ENCODE measurements at places on chromosomes 3 and 15.
A peak's percentile ranks its signal among the peaks of the same experiment; 100 is the strongest.

DNA sequence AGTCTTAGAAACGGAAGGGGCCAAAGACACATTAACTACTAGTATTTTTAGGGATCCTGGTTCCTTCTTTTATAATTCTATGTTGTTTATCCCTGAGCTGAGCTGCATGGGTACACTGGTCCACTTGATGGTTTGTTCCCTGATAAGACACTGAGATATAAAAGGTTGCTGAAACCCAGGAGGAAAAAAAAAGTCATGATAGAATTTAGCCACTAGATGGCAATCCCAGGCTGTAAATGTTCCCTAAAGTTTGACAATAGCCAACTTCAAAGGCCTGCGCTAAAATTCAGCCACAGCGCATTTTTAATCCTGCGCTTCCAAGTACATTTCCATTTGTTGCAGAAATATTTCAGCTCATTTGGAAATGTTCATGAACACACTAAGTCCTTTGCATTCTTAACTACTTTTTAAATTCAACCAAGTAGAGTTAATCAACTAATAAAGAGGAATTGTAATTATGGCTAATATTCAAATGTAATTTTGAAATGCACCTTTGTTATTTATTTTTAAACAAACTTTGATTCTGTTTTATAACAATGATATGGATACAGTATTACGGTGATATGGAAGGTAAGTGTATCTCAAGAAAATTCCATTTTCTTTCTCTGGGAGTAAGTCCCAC, 249.3 kb upstream of the FEZF2 start:
- DNase-seq, result peak; percentile 28

GRCh38 chr3:190532731-190533203, 18.9 kb downstream of the IL1RAP start:
- DNase-seq, result no peak

DNA sequence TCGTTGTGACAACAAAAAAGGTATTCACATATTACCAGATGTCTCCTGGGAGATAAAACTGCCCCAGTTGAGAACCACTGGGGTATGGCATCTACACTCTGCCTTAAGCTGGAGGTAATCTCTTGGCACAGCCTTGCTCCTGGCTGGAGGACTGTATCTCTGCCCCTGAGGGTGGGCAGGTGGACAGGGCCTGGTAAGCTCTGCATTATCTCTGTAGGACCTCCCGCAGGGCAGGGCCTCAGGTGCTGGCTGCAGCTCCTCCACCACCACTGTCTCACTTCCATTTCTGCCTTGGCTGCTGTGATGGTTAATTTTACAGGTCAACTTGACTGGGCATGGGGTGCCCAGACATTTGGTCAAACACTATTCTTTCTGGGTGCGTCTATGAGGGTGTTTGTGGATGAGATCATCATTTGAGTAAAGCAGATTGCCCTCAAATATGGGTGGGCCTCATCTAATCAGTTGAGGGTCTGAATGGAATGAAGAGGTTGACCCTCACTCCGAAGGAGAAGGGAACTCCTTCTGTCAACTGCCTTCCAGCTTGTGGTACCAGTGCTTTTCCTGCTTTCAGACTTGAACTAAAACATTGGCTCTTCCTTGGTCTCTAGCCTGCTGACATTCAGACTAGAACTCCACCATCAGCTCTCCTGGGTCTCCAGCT, 9.8 kb upstream of the RHCG start:
- DNase-seq, result no peak

- no peak for DNase-seq
These were observed 13.3 kb upstream of the IL16 start for GRCh38 chr15:81183439-81183775.

DNA sequence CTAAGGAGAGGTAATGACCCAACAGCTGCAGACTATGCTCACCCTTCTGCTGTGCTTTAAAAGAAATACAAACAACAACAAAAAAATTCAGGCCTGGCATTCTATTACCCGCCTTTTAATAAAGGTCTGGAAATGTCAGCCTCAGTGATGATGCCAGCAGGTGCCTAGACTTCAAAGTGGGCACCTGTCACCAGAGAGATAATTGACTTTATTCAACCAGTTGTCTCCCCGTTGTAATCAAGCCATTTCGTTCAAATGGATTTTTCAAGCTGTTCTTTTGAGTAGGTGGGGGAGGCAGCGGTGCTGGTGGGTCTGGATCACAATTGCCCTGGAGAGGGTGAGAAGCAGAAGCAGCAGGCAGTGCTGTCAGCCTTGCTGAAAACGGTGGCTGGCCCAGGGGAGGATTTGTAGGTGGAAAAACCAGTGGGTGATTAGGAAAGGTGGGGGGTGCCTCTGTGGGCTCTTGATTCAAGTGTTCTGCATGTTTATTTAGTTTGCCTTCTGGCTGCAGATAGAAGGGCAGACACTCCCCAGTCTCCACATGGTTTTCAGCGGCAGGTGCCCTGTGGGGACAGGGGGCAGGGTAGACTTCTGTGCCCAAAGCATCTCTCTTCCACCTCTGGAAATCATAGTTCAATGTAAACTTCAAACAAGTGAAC, 300.2 kb upstream of the SLCO3A1 start:
- DNase-seq, result no peak

GRCh38 chr3:67196677-67197076, 198.6 kb downstream of the KBTBD8 start:
- DNase-seq, result no peak

GRCh38 chr3:168049367-168049974, 46.3 kb downstream of the GOLIM4 start:
- no peak for DNase-seq

GRCh38 chr3:13717222-13717895, 162.5 kb downstream of the WNT7A start:
- DNase-seq, result no peak

DNA sequence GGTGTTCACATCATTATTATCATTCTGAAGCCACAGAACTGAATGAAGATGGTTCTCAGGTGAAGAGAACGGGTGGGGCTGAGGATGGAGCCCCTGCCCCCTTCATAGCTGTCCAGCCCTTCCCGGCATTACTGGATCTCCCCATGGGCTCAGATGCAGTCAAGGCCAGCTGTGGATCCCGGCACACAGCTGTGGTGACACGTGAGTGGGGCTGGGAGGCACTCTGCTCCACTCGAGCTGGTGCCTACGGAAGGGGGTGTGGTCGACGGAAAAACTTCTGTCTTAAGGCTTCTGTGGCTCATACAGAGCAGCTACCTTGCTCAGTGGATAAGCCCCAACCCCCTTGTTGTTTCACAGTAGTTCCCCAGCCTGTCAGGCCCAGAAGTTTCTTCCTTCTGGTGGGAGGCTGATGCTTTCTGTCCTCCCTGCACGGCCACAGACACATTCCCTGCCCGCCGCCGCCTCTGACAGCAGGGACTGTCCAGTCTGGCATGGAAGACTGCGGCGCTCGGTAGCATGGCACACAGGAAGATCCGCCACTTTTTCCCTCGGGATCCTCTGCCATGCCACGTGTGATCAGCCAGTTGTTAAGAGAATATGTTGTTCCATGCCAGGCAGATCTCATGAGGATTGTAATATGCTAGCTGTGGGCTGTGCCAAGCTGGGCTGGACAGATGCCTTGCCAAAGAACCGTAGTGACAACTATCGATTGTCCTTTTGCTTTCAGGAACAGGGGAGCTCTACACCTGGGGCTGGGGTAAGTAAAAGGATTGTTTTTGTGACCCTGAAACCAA, 5.8 kb downstream of the RCCD1 start:
- DNase-seq, result no peak

DNA sequence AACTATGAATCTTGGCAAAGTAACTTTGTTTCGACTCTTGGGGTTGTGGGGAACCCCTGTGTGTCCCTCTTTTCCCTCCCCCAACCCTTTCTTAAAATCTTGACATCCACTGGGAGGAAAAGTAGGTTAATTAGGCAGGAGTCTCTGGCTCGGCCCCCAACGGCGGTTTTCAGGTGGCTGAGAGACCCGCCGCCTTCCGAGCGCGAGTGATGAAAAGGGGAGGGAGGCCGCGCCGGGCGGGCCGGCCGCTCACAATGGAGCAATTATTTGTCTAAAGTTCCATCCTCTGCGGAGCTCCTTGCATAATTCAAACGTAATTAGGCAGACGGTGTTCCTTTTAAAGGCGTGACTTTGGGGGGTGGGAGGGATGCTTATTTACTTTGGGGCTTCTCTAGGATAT, 51.7 kb downstream of the ZIC4 start:
- DNase-seq, result no peak

- DNase-seq, result no peak
These were observed 57.0 kb downstream of the ISL2 start for GRCh38 chr15:76393614-76394013.

DNA sequence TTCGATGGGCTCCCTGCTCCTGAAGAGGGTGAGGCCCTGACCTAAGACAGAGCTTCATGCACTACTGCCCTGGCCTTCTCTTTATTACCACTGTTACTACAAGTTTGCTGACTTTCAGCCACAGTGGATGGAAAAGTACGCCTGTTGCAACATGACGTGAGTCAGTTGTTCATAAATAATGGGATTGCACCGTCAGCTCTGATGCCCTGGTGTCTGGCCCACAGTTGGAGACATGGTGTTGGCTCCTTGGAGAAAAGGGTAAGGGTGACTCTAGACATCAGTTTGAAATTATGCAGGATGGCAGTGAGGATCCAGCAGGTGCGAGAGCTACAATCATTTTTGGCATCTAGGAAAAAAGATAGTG, 5.5 kb downstream of the PAQR5 start:
- DNase-seq, result no peak

- DNase-seq, result no peak
These were observed 49.3 kb upstream of the XCR1 start for GRCh38 chr3:46076606-46077005.

DNA sequence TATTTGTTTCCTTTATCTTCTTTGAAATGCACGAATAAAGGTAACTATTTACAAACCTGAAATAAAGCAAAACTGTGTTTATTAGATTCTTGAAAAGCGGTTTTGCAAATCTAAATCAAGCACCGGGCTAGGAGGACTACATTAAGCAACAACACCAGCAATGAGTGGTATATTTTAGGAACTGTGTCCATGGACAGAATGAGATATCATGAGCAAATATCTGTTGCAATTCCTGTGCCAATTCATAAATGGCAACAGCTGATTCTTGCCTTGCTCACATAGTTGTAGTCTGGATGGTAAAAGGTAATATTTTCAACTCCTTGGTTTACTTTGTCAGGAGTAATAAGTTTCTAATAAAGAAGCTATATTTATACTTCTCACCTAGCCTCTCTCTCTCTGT, 403.3 kb downstream of the LPP start:
- DNase-seq, result no peak

DNA sequence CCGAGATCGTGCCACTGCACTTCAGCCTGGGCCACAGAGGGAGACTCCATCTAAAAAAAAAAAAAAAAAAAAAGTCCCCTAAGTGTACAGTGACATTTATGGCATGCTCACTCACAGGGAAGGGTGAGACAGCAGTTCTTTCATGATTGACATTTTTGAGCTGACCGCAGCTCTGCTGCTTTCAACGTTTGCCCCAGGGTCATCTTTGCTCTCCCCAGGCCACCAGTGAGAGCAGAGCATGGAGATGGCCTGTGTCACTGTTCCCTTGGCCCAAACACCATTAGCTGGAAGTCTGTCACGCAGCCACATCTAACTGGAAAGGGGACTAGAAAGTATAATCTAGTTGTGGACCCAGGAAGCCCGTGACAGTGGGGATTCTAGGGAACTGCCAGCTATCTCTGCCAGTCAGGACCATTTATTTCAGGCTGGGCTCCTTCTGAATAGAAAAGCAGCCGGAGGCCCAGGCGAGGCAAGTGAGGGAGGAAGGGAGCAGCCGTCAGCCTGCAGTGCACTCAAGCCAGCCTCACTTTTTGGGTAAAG, 193.4 kb upstream of the HES1 start:
- DNase-seq, result no peak
